ENCODE measurements at places on chromosomes 7 and 10.

DNA sequence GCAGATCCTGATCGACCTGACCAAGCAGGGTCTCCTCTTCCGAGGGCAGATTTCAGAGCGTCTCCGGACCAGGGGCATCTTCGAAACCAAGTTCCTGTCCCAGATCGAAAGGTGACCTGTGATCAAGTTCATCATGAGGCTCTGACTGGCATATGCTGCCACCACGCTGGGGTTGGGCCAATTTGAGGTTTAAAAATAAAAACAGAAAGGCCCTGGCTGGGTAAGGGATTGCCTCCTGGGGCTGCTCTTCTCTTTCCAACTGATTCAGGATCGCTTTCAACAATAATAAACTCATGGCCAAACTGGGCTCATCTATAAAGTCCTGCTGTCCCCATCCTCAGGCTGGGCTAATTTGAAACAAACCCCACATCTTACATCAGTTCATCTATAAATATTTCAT is 17.1 kb upstream of the HK1 start:
- DNase-seq: no peak

GRCh38 chr10:123129618-123130271 is 6.0 kb upstream of the HMX3 start:
- DNase-seq: no peak

GRCh38 chr7:123573896-123574467 is 16.4 kb upstream of the NDUFA5 start:
- no peak for DNase-seq

DNA sequence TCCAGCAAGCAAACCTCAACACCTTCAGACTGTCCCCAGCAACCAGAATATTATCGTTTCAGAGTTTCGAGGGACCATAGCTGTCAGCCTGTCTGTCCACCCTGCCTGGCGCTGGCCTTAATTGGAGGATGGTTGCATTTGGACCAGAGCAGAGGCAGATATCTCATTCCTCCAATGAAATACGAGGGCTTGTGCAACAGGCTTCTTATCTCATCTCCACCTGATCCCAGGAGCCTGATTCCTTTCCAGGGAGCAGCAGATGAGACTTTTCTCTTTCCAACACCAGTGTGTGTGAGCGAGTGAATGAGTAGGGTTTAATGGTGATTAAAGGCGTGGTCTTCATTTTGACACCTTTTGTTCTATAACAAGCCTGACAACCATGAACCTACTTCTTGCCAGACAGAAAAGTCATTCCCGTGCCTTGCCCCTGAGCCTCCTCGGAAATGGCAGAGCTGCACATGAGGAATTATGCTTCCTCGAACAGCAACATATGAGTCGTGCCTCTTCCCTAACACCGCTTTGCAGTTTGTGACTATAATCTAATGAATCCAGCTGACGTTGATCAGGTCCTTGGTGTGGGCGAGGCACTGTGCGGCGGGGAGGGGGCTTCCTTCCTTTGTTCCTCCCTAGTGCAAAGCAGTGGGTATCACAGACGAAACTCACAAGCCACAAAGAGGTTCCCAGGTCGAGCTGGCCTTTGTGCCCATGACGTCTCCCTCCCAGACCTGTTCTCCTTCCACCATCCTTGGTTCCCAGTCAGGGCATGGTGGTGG is 147.4 kb downstream of the CUX1 start:
- no peak for DNase-seq

DNA sequence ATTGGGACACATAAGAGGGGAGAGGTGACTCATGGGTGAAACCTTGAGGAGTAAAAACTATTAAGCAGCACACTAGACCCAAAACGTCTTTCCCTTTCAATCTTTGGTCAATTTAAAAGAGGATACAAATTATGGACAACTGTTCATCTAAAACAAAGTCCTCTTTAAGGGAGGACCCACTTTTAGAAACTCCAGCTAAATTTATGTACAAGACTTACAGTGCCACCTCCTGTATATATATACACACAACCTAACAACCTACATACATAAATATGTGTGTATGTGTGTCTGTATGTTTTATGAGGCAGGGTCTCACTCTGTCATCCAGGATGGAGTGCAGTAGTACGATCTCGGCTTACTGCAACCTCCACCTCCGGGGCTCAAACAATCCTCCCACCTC is 18.1 kb upstream of the ZC3HAV1 start:
- DNase-seq: no peak
